ENCODE measurements at places on chromosomes 2 and 18.

DNA sequence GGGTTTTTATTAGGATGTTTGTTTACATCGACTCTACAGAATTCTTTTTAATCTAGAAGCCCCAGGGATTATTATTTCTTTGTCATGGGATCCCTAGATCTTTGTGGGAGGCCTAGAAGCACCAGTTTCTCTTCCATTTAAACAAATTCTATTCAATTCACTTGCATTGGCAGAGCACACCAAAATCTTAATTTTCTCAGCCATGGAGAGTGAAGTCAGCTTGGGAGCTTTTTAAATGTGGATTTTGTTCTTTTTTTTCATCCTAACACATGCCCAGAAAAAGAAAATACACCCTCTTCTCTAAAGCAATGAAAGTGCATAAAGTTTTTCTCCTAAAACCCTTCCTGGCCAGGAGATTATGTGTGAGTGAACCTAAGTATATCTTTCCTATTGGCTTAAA is 38.5 kb downstream of the CDCA7 start:
- DNase-seq = no peak

DNA sequence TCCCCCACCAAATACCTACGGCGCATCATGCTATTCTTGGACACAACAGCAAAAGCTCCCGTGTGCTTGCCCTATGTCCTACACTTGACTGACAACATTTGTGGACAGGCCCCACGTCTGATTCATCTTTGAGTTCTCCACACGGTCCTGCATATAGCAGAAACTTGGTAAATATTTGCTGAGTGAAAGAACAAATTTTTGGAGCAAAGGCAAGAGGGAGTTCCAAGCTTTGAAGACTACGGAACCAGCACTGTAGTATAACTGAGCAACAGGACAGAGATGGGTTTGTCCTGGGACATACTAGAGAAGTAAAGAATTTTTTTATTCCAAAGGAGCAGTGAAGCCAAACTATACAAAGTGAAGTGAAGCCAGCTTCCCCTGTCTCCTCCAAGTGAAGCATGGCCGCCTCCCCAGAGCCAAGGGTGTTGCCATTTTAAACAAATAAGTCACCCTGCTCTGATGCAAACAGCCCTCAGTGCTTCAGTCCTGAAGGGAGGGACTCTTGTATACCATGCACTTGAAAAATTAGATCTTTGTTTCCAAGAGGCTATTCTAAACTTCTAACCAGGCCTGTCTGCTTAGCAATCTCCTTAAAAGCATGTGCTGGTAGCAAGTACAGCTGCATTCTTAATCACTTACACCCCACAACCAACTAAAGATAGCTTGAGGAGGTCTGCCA is 35.9 kb downstream of the SPRED2 start:
- DNase-seq = no peak

DNA sequence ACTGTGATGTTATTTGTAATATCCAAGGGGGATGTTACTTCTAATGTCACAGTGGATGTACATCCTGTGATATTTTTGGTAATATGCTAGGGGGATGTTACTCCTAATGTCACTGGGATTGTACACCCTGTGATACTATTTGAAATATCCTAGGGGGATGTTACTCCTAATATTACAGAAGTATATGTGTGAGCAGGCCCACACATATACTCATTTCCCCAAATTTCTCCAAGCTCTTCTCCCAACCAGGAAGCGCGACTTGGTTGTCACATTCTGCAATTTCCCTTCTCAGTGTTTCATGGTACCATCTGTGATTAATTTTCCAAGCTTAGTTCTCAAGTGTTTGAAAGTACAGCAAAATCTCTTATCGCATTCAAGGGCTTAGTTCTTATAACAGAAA is 29.5 kb upstream of the CHN1 start:
- no peak for DNase-seq

DNA sequence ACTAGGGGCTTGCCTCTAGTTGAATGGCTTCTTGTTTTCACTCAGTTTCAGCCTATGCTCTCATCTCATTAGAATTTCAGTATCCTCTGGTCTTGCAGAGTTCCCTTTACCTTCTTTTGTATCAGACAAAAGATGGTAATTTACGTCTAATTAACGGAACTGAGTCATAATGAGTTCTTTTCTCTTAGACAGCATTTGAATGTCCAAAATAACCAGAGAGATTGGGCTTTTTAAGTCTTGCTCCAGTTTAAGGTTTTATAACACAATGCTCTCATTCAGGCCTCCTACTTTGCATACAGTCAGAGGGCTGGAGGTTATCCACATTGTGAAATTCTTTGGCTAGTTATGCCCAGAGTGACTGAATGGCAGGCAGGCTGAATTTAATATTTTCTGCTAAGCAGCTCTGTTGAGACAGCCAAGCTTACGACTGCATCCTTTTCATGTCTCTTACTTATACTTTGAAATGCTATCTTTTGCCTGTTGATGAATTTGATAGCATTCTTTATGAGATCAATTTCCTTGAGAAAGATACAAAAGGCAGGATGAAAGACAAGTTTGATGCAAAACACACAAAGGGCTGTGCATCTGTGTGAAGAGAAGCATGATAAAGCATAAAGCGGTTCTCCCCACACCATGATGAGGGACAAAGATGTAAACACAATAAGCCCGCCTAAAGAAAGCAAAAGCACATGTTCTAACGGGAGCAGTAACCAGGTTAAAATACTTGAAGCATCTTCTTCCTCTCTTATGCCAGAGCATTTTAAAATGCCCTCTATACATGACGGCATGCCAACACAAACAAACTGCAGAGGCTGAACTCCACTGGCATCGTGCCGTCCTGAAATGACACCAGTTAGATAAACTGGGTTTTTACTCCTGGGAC is 90.0 kb downstream of the CDH2 start:
- peak; percentile 33 for DNase-seq

GRCh38 chr2:99692785-99693184 is 203.0 kb upstream of the REV1 start:
- DNase-seq = no peak

- no peak for DNase-seq
Observed at GRCh38 chr2:174678395-174678794, 80.8 kb upstream of the WIPF1 start.

GRCh38 chr18:3193331-3193730 is 26.4 kb downstream of the MYOM1 start:
- no peak for DNase-seq

- no peak for DNase-seq
Observed at GRCh38 chr2:236525411-236525997, 44.1 kb upstream of the ACKR3 start.

GRCh38 chr18:2715990-2716389 is 60.5 kb downstream of the SMCHD1 start:
- no peak for DNase-seq

GRCh38 chr2:216696751-216697560 is 1.6 kb upstream of the IGFBP5 start:
- no peak for DNase-seq

All from NCI-H2029 (cell line).